EH (cell line): ENCODE measurements at places on chromosomes 4 and X.

- no peak for DNase-seq
Measured at GRCh38 chr4:98352940-98353339, 91.8 kb downstream of the RAP1GDS1 start.

GRCh38 chr4:2691952-2692435, 64.1 kb downstream of the TNIP2 start:
- no peak for DNase-seq

GRCh38 chr4:141541851-141542250, 94.5 kb upstream of the IL15 start:
- peak; percentile 54 for DNase-seq

DNA sequence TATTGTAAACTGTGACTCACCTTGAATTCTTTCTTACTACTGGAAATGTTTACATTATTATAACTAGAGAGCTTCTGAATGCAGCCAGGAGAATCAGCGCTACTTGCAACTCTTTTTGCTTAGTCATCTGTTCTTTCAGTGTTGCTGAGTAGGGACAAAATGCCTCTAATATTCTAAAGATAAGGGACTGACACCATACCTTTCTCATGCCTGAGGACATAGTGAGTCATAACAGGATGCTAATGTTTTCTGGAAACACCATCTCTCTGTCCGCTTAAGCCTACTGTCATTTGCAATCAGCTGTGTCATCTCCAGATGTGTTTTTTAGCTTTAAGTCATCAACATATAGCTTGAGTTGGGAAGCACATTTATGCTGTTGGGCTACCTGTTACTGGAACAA, 108.3 kb downstream of the QRFPR start:
- DNase-seq, result peak; percentile 37

DNA sequence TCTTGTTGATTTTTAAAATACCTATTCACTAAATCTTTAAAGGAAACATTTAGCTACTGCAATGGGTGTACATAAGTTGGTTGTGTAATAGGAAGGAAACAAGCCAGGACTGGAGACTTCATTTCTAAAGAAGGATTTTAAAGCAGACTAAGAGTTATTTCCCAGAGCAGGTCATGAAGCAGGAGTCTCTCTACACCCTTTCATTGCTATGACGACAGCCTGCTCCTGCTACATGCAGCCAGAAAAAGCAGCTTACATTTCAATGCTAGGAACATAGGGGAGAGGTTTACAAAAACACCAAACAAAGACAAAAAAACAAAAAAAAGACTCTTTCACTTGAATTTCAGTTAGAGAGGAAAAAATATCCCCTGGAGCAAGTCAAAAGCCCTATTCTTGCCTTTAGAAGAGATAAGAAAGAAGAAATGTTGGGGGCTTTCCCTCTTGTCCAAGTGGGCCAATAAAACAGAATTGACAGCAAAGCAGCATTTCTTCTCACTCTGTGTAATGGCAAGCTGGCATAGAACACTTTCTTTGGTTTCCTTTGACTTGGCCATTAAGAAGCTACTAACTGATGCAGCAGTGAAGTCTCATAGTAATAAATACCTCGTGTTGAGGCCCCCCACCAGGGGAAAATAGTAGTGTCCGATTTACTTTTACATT, 3.4 kb downstream of the SPARCL1 start:
- DNase-seq, result peak; percentile 14

DNA sequence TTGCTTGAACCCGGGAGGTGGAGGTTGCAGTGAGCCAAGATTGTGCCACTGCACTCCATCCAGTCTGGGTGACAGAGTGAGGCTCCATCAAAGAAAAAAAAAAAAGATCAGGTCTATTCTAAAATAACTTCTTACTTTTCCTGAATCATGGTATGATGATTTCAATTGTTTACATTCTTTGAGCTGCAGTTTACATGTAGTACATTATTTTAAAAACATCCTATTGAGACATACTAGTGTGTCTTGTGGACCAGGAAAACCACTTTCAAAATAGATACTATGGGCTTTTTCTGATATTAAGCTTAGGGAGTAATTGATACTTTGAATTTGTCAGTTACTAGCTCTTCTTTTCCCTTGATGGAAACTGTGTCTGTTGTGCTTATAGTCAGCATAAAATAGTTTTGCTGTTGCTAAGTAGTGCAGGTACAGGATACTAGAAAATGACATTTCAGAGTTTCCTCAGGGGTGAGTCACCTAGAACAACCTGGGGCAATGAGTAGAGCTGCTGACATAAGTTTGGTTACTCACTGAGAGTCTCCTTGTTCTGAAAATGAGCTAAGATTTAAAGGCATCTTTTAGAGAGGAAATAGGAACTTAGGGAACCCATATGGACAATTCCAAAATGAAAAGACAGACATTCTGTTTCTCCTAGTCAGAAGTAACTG, 53.2 kb upstream of the C4orf54 start:
- DNase-seq, result no peak

GRCh38 chr4:32930700-32931099, 2210.5 kb downstream of the PCDH7 start:
- DNase-seq, result no peak

DNA sequence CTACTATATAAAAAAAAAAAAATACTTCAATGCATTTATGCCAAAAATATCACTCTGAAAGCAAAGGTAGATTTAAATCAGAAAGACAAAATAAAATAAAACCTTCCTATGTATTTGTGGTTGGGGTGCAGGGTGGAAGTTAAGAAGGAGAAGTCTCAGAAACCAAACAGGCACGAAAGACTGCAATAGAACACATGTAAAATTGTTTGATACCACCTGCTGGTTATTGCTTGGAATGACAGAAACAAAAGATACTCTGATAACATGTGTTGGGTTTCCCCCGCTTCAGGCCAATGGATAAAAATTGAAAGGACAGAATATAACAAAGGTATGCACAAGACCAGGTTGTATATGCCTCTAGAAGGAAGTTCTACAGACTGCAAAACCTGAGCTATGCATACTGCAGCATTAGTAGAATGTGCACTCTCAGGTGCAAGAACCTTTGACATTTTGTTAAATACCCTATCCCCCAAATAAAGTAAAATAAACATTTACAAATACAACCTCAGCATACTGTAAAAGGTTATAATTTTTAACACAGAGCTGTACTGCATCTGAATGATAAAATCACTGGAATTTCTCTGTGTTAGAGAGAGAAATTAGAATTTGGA, 118.8 kb downstream of the GABRA2 start:
- DNase-seq, result no peak

- DNase-seq, result no peak
Measured at GRCh38 chr4:184941671-184942418, 76.4 kb upstream of the HELT start.

DNA sequence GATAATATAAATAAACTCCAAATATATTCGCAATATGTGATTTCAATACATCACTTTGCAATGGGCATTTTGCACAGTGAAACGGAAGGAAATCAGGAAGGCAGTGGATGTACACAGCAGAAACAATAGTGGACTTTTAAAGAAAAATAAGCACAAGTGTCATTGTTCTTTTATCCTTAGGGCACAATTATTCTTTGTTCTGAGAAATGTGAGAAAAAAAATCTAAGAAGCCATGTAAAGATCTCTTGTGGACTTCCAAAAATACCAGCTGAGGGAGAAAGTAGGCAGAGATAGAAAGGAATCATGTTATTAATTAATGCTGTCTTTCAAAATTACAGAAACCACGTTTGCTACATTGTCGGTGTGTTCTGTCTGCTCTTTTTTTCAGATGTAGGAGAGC, 17.6 kb upstream of the PRRG1 start:
- DNase-seq, result no peak

DNA sequence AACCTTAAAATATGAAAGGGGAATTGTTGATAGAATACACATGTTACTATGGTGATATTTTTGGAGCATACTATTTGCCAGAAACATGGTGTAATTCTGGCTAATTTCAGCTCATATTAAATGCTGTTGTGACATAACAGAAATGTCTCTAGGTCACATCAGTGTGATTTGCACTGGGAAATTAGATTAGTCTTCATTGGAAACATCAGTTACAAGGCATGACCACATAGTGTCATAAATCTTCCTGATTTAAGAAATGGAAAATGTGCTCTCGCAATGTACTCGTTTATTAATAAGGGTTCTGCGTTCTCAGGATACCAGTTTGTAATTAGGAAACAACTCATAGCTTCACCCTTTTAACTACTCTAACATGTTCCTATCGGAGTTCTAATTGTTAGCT, 72.9 kb upstream of the GYPA start:
- no peak for DNase-seq

DNA sequence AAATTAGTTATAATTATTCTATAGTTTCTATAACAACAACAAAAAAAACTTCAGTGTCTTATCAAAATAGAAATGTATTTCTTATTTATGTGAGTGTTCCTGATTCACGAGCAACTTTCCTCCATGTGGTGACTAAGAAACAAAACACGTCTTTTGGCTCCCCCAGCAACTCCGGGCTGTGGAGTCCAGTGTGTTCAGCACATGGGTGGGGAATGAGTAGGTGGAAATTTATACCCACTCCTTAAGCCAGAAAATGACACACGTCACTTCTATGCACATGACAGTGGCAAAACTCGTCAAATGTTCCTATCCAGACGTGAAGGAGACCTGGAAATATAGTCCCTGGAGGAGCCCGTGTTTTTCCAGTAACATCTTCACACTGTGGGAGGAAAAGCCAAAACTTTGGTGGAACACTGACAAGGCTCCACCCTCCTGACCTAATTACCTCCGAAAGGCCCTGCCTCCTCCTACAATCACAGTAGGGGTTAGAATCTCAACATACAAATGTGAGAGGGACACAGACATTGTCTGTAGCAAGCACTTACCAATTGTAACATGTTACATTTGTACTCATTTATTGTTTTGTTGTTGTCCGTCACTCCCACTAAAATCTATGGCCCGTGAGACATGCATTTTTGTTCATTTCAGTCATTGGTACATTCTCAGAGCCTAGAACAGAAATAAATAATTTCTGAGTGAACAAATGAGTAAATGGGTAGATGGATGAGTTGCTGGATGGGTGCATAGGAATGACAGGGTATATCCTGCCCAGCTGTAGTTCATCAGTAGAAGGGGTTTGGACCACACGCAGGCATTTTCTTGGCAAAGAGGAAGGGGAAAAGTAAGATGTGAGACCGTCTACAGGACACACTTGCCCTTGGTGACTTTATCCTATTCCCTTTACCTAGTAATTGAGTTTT, 605.8 kb upstream of the TENM3 start:
- peak; percentile 9 for DNase-seq

- no peak for DNase-seq
Measured at GRCh38 chrX:101160001-101160400, 59.6 kb upstream of the DRP2 start.

- peak; percentile 39 for DNase-seq
Measured at GRCh38 chr4:154314248-154314647, 177.4 kb downstream of the DCHS2 start.

DNA sequence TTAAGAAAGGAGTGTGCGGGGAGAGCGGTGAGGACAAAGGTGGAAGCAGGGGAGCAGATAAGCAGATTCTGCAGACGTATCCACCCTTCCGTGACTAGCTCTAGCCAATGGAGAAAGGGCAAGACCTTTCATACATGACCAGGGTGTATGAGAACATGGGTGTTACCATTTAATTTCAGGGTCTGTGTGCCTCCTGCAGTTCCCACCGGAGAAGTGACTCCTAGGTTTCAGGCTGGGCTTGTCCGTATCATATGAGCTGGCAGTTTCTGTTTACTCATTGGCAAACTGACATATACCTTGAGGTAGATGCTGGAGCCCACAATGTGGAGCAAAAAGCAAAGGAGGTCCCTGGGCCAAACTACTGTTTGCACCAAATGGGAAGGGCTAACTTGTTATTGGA, 6.8 kb downstream of the RBM47 start:
- no peak for DNase-seq

DNA sequence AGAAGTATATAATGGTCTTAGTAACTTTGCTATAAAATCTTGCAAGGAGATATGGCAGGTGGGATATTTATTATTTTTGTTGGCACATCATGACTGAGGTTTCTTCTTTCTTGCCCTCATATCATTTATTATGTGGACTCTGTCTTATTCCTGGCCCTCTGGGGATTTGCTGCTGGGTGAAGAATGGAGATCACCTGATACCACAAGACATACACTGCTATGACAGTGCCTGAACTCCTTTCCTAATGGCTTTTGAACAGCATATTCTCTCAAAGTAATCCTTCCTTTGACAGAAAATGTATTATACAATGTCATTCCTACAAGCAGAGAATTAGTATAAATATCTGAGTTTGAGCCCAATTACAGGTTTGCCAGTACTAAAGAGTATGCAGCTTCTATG, 22.0 kb upstream of the ADGRA3 start:
- DNase-seq, result no peak
